Smooth muscle cell of the umbilical artery (primary cell): ENCODE measurements at places on chromosomes 3 and 15. TPM values are rescaled to one million over a fixed set of nuclear protein-coding genes. Genes with fewer than 3 reads are reported as not detected.

Gene GDPGP1
- 6.1 and 7.1 TPM in 2 replicates for total RNA-seq

Gene KBTBD13
- total RNA-seq = not detected in 2 replicates

Gene LRRC3B
- total RNA-seq = not detected in 2 replicates

Gene SERPINI2
- not detected in 2 replicates for total RNA-seq

Gene GABRB3
- total RNA-seq = 0.65 and 1.5 TPM in 2 replicates

Gene ADAMTS9
- 5.3 and 6.5 TPM in 2 replicates for total RNA-seq

Gene TEX55
- total RNA-seq = not detected in 2 replicates

Gene PTH1R
- not detected in 2 replicates for total RNA-seq

Gene TGM4
- total RNA-seq = not detected in 2 replicates

Gene PEX5L
- total RNA-seq = under 0.01 and 0.51 TPM in 2 replicates

Gene PLCH1
- 0.09 and 0.59 TPM in 2 replicates for total RNA-seq

Gene TBCCD1
- total RNA-seq = 12.6 and 14.6 TPM in 2 replicates
